ENCODE measurements at places on chromosomes 11 and 22. TPM values are rescaled to one million over a fixed set of nuclear protein-coding genes. Genes with fewer than 3 reads are reported as not detected.

Gene CRYBA4
- not detected for total RNA-seq

Gene SORL1
- 179 TPM for total RNA-seq

Gene RANGAP1
- total RNA-seq = 76.8 TPM

Gene NCAM1
- 0.20 TPM for total RNA-seq

Gene CABP7
- 0.07 TPM for total RNA-seq

Gene PDGFD
- total RNA-seq = not detected

Gene SLC15A3
- total RNA-seq = 3.8 TPM

Gene MCM5
- 139 TPM for total RNA-seq

Gene OR52A1
- total RNA-seq = not detected

Gene DDI1
- not detected for total RNA-seq

Gene MRGPRF
- total RNA-seq = not detected

Gene KDM4D
- total RNA-seq = 0.60 TPM

Gene GLYAT
- not detected for total RNA-seq

Gene C11orf97
- total RNA-seq = not detected

Gene RFPL2
- total RNA-seq = 0.31 TPM

Gene HBE1
- not detected for total RNA-seq

Gene FBXO7
- total RNA-seq = 92.4 TPM

Gene CNGA4
- total RNA-seq = 0.22 TPM
